ENCODE measurements at places on chromosomes 11 and 22.

- DNase-seq = no peak
Measured at GRCh38 chr22:25942115-25942855, 200.3 kb downstream of the MYO18B start.

GRCh38 chr11:122861631-122862030, 20.9 kb upstream of the JHY start:
- DNase-seq = no peak

GRCh38 chr11:6594142-6594768, 9.2 kb downstream of the RRP8 start:
- DNase-seq = no peak

DNA sequence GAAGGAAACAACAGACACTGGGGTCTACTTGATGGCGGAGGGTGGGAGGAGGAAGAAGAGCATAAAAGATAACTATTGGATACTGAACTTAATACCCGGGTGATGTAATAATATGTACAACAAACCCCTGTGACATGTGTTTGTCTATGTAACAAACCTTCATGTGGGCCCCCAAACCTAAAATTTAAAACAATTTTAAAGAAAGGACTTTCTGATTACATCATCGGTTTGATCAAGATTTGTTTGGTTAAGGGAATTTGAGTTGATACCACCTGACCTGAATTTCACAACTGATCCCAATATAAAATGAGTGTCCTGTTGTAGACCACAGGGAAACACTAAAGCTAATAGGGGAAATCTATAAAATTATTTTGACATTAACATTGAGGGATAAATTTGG, 34.3 kb downstream of the APIP start:
- no peak for DNase-seq

GRCh38 chr11:44570411-44571155, 5.1 kb downstream of the CD82 start:
- no peak for DNase-seq

DNA sequence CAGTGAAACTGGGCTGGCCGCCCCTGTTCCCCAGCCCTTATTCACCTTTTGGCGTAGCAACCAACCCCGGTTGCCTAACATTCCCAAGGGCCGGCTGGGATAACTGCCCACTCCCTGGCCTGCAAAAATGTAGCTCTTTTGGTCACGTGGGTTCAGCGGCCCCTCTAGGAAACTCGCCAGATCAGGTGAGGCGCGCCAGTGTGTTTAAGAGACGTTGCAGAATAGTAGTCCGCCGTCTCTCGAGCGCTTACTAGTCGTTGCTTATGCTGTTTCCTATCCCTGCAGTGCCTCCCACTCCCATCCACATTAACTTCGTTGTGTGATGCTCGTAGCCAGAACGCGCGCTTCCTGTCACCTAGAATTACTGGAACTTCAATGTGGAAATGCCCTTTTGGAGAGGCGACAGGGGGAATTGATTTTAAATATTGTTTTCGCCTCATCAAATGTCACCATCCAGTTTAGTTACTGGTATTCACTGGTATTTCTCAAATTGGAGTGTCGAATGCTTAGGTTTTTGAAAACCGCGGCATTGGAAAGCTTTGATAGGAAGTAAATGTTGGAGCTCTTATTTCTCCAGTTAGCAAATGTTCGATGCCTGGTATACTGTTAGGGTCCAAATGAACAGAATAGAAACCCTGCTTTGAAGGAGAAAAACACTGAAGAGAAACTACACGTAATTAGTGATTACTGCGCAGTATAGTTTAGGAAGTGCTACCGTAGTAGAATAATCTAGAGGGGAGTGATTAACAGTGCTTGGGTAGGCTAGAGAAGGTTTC, 823 bp downstream of the CEP57 start:
- peak; percentile 66 for DNase-seq

- DNase-seq = no peak
Measured at GRCh38 chr22:45102896-45103420, 60.8 kb upstream of the NUP50 start.

DNA sequence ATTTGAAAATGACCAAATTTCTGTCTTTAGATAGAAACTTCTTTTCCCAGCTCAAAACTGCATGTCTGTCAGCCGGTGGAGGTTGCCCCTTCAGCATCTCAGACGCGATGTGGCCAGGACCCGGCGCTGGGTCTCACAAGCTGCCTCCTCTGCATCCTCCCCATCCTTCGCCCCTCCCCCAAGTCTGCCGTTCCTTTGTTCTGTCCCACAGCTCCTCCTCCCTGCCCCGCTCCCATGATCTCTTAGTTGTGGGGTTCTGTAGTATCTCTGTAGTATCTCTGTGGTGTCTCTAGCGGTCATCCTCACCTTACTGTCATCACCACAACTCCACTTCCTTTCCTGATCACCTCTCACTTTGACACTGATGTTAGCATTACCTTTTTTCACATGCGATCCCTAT, 49.9 kb downstream of the TRAF6 start:
- DNase-seq = no peak

DNA sequence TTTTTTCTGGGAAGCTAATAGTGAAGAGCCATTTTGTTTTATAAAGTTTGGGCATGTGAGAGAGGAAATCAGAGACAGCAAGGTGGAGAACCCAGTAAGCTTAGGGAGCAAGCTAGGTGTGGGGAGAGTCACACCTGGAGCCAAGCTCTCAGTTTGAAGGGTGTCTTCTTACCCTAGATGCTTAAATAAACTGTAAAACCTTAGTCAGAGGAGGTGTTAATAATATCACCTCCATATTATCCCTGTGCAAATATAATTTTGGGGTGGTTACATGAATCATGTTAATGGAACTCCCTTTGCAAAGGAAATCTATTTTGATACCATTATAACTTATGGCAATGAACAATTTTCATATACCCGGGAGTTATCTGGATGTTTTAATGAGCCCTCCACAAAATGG, 246.2 kb upstream of the PLET1 start:
- DNase-seq = no peak

DNA sequence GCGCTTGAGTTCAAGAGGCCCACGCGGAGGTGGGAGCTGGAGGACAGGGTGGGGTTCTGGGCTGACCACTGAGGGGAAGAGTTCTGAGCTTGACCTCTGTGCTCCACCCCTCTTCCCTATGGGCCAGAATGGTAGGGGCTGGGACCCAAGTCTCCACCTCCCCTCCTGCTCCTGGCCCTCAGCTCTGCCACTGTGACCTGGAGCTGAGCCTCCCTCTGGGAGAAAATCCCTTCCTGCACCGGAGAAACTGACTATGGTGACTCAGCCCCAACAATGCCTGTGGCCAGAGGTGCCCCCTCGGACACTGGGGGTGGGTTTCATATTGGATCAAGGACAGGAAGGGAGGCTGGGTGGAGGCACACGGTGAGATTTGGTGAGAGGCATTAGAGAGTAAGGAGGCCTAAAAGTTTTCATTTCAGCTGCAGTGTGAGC, 23.0 kb downstream of the RELT start:
- DNase-seq = no peak

GRCh38 chr22:38461414-38462081, 6.3 kb upstream of the KDELR3 start:
- DNase-seq = peak; percentile 70

DNA sequence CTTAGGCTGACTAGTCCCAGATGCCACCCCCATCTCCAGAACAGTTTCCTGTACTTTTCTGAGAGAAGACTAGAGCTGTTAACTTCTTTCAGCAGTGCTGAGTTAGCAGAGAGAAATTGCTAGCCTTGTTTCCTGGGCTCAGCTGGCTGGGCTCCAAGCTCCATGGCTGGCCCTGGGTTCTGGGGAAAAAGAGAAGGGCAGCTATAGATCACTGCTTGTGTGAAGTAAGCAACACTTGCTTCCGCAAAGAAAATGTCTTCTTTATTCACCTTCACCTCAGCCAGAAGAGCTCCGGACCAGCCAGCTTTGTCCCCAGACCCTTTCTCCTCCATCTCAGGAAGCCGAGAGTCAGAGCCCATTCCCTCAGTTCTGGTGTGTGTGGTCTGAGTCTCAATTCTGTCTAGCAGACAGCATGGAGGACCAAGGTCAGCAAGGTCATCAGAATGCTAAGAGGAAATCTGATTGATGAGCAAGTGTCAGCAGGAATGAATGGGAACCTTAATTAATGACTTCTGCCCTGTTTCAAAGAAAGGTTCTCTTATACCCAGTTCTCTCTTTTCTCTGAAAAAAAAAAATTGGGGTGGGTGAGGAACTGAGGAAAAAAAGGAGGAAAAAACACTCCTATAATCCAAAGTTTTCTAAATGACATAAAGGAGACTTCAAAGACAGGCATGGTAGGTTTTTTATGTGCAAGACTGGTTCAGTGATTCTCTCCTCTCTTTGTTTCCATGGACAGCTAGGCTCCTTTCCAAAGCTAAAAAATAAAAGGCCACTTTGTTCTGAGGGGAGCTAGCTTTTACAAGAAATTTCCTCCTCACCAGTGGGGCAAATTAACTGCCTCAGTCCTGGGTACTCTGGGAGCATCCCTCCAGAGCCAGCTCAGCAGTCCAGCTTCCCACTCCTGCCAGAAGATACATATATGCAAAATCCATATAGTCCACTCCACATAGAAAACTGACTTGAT, 63.6 kb upstream of the FAM181B start:
- no peak for DNase-seq
